ENCODE measurements at places on chromosomes 4 and X. TPM values are rescaled to one million over a fixed set of nuclear protein-coding genes. Genes with fewer than 3 reads are reported as not detected.
A peak's percentile ranks its signal among the peaks of the same experiment; 100 is the strongest.

The IQSEC2 gene
- total RNA-seq = 18.1 TPM

GRCh38 chr4:21470535-21470934 is 478.0 kb downstream of the KCNIP4 start:
- no peak for DNase-seq

DNA sequence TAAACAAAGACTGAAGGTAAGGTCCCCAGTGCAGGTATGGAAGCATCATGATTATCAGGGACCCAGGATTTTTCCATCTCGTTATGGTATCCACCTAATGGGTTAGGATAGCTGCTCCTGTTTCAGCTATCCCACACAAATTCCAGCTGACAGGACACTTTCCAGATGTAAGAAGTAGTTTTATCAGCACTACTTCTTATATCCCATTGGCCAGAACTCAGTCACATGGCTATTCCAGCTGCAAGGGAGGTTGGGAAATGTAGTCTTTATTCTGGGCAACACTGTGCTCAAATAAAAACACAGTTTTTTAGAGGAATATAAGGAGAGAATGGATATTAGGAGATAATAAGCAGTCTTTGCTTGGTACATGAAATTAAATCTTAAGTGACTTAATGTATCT is 96.7 kb downstream of the SRPX start:
- DNase-seq = no peak

- DNase-seq = no peak
Measured at GRCh38 chr4:70463335-70463734, 8.7 kb upstream of the MUC7 start.

DNA sequence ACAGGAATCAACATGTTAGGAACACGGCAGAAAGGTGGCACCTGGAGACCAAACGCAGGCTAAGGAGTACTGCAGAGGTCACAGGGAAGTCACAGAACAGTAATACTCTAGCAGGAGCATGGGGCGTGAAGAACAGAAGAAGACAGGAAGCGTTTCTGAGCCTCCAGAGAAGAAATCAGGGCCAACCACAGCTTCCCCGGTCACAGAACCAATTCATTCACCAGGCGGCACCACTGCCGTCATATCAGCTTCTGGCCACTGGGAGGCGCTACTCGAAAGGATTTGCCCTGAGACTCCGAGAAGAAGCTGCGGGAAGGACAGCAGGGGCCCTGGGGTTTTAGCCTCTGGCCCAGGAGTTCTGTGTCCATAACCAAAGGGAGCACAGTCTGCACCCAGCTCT is 78.0 kb upstream of the DRD5 start:
- DNase-seq = peak; percentile 65

- DNase-seq = no peak
Measured at GRCh38 chr4:9938933-9939332, 82.4 kb downstream of the SLC2A9 start.

- DNase-seq = no peak
Measured at GRCh38 chrX:118553042-118553710, 57.6 kb downstream of the DOCK11 start.

All from progenitor cell of endocrine pancreas (in vitro differentiated cells).